Fibroblast of lung (primary cell): ENCODE measurements at places on chromosomes 6 and 20.
A peak's percentile ranks its signal among the peaks of the same experiment; 100 is the strongest.

GRCh38 chr6:124961777-124962638 is at the start of gene RNF217:
TSS of gene RNF217 (plus strand) at chr6:124962437. CDS start at chr6:124962545, 108 bp downstream.
- peak; percentile 80 for DNase-seq

DNA sequence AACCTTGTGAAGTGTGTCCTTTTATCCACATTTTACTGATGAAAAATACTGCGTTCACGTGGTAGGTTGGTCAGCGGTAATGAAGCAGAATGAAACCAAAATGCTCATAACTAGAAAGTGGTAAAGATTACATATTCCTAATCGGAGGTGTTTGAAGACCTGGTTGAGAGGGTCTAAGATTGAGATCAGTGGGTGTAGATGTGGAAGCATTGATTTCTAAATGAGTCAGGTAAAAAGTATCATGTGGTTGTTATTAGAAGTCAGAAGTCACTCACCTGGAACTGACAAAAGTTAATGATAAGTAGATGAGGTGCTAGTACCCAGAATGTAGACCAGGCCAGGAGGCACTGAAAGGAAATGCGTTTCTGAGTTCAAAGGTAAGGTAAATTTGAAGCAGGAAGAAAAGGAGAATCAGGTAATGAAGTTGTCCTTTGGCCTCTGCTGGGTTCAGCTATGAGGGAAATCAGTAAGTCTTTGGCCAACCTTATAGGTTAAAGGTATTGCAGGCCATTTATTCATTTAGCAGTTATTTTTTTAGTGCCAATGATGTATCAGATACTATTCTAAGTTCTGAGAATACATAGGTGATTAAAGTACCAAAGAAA is 31.2 kb downstream of the FAM83B start:
- DNase-seq: no peak

DNA sequence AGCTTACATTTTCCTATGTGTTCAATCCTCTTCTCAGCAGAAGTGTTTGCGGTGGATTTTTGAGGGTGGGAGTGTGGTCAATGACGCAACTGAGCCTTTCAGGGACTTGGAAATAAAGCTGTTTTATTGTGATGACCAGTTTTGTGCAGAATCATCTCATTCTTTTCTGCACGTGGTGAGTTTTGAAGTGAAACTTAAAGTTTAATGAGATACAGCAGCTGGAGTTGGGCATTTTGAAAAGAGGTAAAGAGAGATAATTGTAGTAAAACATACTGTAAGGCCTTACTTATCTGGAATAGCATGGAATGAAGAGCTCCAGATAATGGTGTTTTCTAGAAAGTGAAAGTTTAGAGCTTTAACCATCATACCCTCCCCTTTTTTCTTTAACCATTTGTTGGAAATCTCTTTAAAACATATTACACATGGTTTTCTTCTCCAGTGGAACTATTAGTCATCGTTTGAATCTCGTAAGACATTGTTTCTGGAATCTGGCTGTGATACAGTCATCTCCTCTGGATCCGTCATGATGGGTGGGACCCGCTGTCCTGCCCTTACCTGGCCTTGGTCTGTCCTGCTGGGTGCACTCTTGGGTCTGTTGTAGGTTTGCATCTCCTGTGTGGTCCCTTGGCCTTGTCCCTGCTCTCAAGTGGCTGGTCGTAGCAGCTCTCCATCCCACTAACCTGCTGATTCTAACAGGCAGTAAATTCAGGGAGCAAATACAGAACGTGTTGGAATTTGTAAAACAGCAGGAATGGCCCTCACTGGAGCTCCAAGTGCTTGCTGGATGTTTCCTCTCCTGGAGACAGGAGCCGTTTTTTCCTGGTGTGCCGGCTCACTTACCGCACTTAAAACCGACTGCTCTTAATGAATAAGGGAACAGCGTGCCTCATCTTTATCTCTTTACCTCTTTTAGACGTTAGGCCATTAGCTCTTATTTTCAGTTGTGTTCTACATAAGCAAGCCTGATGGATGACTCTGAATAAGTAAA is 29.8 kb downstream of the UST start:
- peak; percentile 86 for DNase-seq

GRCh38 chr20:33099843-33100538 is 20.5 kb downstream of the BPIFB4 start:
- DNase-seq: no peak

- no peak for DNase-seq
Observed at GRCh38 chr6:82511546-82511945, 147.9 kb downstream of the TPBG start.

- no peak for DNase-seq
Observed at GRCh38 chr6:25934156-25934555, 3.7 kb upstream of the SLC17A2 start.

DNA sequence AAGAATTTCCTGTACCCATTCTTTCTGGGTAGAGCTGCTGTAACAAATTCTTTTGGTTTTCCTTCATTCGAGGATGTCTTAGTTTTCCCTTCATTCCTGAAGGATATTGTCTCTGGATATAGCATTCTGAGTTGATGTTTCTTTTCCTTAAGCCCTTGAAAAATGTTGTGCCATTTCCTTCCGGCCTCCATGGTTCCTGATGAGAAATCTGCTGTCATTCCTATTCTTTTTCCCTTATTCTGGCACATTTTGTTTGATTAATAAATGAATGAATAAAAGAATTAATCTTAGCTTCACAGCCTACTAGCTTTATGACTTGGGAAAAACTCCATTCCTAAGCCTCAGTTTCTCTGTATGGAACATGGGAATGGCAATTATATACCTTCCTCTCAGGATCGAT is 173.1 kb downstream of the EYA2 start:
- DNase-seq: peak; percentile 17

DNA sequence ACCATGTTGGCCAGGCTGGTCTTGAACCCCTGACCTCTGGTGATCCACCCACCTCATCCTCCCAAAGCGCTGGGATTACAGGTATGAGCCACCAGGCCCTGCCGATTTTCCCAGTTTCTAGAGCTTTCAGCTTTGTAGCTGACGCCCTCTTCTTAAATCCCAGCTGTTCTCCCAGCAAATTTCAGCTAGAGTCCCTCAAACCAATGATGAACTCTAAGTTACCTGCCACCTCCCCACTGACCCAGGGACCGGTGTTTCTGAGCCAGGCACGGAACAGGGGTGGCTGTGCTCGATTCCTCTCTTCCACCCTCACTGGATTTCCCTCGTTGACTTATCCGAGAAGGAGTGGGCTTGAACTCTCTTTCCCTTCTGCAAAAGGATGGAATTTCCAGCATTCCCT is 39.1 kb downstream of the SUN5 start:
- no peak for DNase-seq

- DNase-seq: peak; percentile 20
Observed at GRCh38 chr6:165662749-165663376, at the start of gene PDE10A. TSS of gene PDE10A (minus strand) at chr6:165663241. CDS start at chr6:165662811, 430 bp downstream.

DNA sequence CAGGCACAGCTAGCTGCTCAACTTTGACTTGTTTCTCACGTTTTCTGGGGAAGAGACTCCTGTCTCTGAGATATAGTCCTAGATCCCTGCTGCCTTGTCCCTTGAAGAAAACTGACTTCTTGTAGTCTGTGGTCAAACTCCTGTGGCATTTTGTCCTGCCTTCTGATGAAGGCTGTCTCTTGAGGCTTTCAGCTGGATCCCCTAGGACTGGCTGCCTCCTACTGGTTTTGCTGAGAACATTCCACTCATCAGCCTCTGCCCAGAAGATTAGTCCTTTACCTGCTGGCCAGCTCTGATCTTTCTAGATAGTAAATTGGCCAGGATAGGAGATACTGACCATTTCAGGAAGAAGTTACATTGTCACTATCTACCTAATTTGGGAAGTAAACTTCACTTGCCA is 71.9 kb upstream of the CNR1 start:
- DNase-seq: no peak

DNA sequence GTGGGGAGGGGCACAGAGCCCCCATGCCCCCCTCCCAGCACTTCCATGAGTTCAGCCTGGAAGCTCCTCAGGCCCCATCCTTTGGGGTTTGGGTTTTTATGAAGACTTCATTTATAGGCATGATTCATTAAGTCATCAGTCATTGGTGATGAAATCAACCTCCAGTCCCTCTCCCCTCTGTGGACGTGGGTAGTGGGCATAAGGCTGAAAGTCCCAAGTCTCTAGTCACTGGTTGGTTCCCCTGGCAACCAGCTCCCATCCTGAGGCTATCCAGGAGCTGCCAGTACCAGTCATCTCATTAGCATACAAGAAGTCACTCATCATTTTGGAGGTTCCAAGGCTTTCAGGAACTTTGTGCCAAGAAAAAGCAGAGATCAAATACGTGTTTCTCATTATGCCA is 9.2 kb downstream of the TGM3 start:
- no peak for DNase-seq

GRCh38 chr6:36752187-36752885 is 54.7 kb downstream of the RAB44 start:
- DNase-seq: no peak

GRCh38 chr6:2855061-2855519 is 13.4 kb upstream of the SERPINB1 start:
- DNase-seq: no peak
